Psoas muscle (tissue), 8 donors: ENCODE measurements at places on chromosomes 2 and 18. TPM values are rescaled to one million over a fixed set of nuclear protein-coding genes. Genes with fewer than 3 reads are reported as not detected.

GRCh38 chr2:237663517-237664110, 36.2 kb downstream of the LRRFIP1 start:
- no peak overlapping the region for H3K4me3 ChIP-seq
- no peak for DNase-seq
- no peaks in the 10 kb centered on the region for H3K36me3 ChIP-seq
- no peaks in the 10 kb centered on the region for H3K27me3 ChIP-seq

- H3K36me3 ChIP-seq, result peaks cover 87% of the 10 kb centered on the region
- H3K4me1 ChIP-seq, result peaks cover 21% of the 10 kb centered on the region
- H3K27ac ChIP-seq, result no peak overlapping the region
- no peaks in the 10 kb centered on the region for H3K27me3 ChIP-seq
These were observed 146.6 kb downstream of the MAP4K4 start for GRCh38 chr2:101844055-101844635.

DNA sequence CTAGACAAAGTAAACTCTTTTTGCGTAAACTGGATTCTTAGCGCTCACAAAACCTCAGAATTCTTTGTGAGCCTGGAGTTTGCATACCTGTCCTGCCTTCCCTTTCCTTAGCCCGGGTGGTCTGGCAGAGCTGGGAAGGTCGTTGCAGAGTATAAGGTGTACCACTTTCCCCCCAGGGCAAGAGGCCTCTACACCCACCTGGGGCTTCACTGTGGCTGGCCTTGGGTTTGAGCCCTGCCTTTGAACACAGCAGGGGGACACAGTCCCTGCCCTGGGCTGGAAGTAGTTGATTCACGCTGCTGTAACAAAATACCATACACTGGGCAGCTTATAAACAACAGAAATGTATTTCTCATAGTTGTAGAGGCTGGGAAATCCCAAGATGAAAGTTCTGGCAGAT, 133.9 kb downstream of the B3GNT2 start:
- H3K27me3 ChIP-seq, result no peaks in the 10 kb centered on the region
- H3K4me1 ChIP-seq, result no peaks in the 10 kb centered on the region
- H3K4me3 ChIP-seq, result no peak overlapping the region
- H3K36me3 ChIP-seq, result no peaks in the 10 kb centered on the region

The RPRM gene
- total RNA-seq, result not detected
